ENCODE measurements at places on chromosomes 5 and 9.

GRCh38 chr5:14475045-14475444, 106.5 kb upstream of the OTULINL start:
- no peak for DNase-seq

- no peak for DNase-seq
Measured at GRCh38 chr5:154369682-154370081, 76.1 kb upstream of the SAP30L start.

DNA sequence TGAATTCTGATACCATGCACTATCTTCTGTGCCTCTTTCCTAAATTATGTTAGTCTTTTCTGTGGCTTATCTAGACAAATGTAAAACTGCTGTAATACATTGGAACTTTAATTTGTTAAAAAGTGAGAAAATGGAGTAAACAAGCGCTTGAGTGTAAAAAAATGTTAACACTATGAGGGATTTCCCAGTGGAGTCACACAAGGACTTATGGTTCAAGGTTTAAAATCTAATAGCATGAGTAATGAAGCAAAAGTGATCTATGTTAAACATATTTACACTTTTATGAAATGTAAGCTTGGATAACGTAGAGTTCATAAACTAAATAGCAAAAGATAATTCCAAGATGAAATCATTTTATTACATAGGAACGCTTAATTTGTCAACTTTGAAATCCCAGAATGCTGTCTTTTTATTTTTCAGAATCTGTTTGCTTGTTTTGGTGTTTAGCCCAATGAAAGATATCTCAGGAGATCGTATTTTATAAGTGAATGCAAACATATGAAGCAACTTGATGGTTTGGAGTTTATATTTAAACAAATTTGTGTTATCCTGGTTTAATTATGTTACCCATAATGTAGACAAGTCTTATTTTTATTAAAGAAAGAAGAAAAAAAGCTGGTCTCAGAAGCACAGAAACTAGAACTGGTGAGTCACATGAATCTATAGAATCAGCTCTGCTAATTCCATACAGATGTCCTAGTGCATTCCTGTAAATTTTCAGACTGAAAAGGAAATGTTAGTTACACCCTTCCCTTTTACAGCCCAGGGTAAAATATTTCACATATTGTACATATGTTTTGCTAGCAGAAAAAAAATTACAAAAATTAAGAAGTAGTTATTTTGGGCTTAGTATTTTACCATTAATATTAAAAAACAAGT, 34.2 kb upstream of the FBN2 start:
- DNase-seq: no peak

GRCh38 chr5:38832810-38833209, 13.0 kb upstream of the OSMR start:
- DNase-seq: no peak

GRCh38 chr5:15798006-15798405, 298.0 kb downstream of the FBXL7 start:
- no peak for DNase-seq

DNA sequence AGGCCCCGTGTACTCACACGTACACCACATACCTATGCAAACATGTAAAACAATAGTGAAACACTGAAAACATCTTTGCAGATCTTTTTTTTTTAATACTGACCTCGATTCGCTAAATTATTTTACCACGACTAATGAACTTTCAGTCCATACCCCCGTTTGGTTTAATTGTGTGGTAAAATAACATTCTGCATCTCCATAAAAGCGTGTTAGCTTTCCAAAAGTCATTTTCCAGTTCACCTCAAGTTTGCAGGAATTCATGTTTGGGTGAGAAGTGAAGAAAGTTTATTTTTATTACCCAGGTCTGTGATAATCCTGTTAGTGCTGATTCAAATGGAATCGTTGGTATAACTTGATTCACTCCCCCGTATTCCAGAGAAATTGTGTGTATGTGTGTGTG, 652 bp downstream of the ARSK start:
- no peak for DNase-seq

DNA sequence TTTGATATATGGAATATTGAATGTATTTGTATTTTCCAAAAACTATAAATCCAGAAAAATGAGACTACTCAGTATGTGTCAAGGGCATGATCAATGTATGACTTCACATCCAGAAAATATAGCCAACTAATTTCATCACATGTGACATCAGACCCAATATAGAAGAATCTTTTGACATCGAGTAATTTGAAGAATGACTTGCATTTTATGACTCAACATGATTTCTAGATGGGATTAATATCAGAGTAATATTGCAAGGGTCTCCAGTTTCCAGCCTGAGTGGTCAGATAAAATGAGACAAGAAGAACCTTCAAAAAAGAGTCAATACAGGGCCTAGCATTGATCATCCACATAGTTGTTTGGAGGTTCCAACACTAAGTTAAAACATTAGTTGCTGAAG, 467.5 kb upstream of the PAPPA start:
- DNase-seq: no peak

GRCh38 chr5:6775571-6775970, 62.3 kb downstream of the TENT4A start:
- DNase-seq: no peak

DNA sequence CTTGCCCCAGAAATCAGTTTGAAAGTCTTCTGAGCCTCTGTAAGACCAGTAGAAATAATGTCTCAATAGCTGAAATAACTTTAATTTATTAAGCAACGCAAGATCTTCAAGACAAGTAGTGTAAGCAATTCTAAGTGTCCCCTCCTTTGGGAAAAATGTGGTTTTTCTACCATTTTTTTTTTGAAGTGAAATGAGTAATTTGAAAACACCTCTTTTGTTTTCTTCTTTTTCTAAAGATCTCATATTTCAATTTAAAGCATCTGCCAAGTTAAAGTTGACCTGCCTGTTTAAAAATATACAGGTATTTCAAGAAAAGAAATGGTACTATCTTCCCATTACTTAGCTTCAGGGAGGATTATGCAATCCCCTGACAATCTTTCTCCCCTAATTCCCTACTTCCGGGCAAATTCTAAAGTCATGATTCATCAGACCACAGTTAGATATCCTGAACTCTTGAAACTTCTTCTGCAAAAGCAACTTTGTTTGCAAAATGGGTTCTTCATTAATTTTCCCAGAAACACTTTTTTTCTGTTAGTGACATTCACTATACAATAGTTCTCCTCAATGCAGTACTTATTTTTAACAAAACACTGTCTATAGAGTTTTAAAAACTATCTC, 7.8 kb upstream of the ANXA1 start:
- no peak for DNase-seq

DNA sequence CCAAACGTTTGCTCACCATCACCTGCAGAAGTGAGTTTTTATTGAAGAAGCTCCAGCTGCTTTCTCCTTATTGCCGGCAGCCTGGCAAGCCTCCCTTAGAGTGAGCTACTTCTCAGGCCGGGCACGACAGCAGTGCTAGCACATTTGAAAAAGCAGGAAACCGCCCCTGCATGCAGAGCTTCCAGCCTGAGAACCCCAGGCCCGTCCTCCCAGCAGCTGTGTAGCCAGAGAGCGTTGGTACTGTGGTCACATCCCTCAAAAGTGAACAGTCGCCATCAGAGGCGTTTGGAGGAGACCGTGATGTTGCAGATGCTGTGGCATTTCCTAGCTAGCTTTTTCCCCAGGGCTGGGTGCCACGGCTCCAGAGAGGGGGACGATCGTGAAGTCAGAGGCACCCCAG, 23.5 kb downstream of the SLC25A25 start:
- DNase-seq: no peak

- DNase-seq: no peak
Measured at GRCh38 chr9:96486386-96487028, 36.5 kb downstream of the HABP4 start.

- no peak for DNase-seq
Measured at GRCh38 chr9:97860451-97861147, 7.6 kb downstream of the FOXE1 start.

DNA sequence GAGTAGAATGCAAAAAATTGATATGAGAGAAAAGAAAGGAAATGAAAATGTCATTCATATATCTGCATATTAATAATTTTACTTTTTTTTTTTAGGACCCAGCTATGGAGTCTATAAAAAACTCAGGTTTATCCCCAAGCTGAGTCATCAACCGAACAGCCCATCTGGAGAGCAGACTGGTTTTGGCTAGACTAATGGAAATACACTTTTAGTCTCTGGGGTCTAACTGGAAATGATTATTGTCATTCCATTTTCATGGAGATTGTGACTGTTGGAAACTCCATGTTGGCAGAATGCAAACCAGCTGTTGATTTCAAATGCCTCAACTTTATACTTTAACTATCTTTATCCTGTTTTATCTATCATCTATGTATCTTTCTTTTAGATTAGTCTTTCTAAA, 28.7 kb downstream of the ANXA1 start:
- no peak for DNase-seq

DNA sequence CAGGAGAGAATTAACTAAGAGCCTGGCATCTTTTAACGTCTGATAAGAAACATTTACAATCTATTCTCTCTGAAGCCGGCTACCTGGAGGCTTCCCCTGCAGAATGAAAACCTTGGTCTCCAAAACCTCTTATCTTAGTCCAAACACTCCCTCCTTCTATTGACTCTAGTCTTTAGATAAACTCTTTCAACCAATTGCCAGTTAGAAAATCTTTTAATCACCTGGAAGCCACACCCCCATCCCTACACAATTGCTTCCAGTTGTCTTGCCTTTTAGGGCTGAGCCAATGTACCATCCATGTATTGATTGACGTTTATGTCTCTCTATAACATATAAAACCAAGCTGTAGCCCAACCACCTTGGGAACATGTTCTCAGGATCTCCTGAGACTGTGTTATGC, 1343.1 kb upstream of the C9orf72 start:
- no peak for DNase-seq

GRCh38 chr9:124741662-124742061, 29.4 kb downstream of the NR6A1 start:
- DNase-seq: no peak

DNA sequence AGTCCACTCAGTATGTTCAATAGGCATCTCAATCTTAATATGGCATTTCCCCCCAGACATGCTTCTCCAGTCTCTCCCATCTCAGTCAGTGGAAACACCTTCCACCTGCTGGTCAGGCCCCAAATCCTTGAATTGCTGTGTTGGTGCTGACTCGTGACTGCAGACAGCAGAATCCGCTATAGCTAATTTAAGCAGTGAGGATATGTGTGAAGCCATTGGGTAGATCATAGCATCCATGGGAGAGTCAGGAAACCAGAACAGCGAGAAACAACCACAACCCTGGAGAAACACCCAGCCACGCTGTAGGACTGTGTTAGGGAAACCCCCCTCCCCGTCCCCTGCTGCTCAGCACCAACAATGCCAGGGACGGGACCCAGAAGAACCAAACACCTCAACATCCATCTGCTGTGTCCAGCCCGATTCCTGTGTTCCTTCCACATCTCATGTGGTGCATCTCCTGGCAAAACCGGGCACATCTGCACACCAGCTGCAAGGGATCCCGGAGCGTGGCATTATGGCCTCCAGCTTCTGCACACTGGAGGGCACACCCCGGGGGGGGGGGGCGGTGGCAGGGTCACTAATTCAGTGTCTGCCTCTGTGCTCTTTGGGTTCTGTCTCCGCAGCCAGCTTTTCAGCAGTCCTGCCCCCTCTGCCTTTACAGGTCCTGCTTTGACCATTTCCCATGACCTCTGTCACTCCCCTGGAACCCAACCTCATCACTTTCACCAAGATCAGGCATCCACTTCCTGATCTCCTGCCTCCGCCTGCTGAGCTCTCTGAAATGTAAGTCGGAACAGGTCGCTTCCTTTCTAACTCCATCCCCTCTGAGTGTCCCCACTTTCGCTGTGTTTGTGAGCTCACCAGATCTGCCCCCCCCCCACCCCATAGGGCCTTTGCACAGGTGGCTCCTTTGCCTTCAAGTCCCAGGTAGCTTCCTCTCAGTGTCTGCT, 2.4 kb upstream of the PLEKHG4B start:
- no peak for DNase-seq

DNA sequence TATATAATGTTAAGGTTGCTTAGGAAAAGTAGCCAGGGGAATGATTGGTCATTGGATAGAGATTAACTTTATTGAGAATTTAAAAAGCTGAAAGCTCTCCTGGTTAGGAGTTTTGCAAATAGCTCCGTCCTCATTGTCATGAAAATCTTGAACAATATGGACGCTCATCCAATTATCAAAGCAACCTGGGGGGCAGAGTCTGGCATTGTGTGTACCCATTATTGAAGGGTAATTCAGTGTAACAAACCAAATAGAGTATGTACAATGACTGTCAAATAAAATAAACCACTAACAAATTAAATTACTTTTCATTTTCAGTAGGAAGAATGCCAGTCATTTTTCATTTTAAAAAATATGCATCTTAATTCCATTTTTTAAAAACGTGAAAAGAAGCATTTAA, 144.0 kb upstream of the GPR151 start:
- no peak for DNase-seq

- no peak for DNase-seq
Measured at GRCh38 chr9:33186457-33187168, 19.5 kb upstream of the B4GALT1 start.

- DNase-seq: no peak
Measured at GRCh38 chr5:156386976-156387375, 60.0 kb downstream of the SGCD start.

- no peak for DNase-seq
Measured at GRCh38 chr5:171689853-171690417, 95.7 kb upstream of the SMIM23 start.

DNA sequence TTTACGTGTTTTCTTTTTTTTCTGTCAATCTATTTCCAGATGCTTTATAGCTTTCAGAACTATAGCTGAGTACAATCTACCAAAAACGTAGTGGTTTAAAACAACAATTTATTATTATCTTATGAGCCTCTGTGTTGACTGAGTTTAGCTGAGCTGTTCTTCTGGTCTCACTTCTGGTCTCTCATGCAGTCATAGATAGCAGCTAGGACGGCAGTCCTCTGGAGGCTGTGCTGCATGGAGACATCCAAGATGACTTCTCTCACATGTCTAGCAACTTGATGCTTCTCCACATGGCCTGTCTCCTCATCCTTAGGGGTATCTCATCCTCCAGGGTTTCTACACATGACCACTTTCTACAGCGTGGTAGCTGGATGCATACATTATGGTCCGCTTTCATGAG, 22.0 kb upstream of the RAD23B start:
- no peak for DNase-seq

DNA sequence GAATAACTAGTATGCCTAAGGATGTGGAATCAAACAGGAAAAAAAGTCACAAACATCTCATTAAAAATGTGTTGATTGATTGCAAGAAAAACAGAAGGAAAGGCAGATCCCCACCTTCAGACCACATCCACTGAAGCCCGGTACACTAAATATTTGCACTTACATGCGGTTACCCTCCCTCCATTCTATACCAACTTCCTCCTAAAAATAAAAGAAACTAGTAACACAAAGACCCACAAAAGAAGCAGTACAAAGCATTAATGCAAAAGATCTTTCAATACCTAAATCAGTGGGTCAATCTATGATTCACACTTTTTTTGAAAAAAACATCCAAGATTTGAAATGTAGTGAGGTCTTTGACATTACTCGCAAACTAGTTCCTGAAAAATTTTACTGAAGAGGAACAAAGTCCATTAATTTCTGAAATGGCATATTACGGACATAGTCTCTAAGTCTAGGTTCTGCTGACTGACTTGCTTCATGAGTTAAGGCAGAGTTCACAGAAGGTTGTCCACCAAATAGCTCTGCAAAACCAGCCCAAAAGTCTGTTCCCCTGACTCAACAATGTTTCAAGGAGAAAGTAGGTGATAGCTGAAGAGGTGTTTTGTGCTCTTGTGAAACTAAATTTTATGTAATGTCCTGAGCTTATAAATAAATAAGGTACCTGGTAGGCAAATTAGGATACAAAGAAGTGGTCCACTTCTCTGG, 100.7 kb downstream of the PAM start:
- DNase-seq: no peak

- DNase-seq: no peak
Measured at GRCh38 chr9:120890320-120891244, 13.6 kb upstream of the PHF19 start.

- no peak for DNase-seq
Measured at GRCh38 chr5:54792611-54793404, 192.6 kb downstream of the ESM1 start.

Measured in NCI-H2227 treated with DMSO at 0.1 percent for 48 hours (cell line).